ENCODE measurements at places on chromosomes 3 and 15.

- DNase-seq: no peak
These were observed 43.6 kb upstream of the PIAS1 start for GRCh38 chr15:68010361-68011153.

GRCh38 chr3:32421991-32422859 lies 30.6 kb downstream of the CMTM7 start:
- DNase-seq: peak; percentile 30

- DNase-seq: peak; percentile 60
These were observed 11.3 kb downstream of the PRKCI start for GRCh38 chr3:170233530-170233929.

- no peak for DNase-seq
These were observed 29.0 kb upstream of the DENND4A start for GRCh38 chr15:65821070-65821469.

- DNase-seq: no peak
These were observed 66.0 kb downstream of the DNAJB8 start for GRCh38 chr3:128400671-128401070.

DNA sequence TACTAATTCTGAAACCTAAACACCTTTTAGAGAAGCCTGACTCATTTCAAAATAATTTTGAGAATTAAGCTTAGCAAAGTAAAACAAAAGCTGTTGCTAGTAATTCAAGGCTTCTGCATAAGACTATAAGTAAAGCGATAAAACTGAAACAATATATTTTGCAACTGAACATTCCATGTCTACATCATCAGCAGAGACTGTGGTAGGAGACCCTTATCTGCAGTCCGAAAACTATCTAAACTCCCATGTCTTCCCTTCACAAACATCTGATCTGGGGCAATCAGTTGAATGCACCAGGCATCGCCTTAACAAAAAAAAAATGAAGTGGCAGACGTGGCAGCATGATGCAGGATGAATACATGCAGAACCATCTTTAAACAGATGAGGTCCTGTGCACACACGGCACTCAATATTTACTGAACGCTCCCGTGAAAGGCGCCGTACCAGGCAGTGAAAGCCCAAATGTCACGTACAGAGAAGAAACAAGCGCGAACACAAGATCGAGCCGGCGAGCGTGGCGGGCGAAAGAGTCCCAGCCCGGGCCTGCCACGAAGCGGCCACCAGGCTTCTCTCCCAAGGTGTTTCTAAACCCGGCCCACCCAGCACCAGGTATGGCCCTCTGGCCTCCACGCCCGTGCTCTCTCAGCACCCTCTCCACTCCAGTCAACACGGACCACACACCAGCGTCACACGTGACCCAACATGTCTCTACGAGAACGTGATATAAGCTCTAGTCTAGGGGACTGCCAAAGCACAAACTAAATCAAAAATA lies 63.0 kb downstream of the CHSY1 start:
- DNase-seq: no peak
